ENCODE measurements at places on chromosomes 13 and 19. TPM values are rescaled to one million over a fixed set of nuclear protein-coding genes. Genes with fewer than 3 reads are reported as not detected.

CEACAM19 gene
- 0.59 TPM for total RNA-seq

ADGRE3 gene
- total RNA-seq, result not detected

ZNF570 gene
- 1.1 TPM for total RNA-seq

ZNF229 gene
- total RNA-seq, result 4.8 TPM

FFAR1 gene
- not detected for total RNA-seq

DDA1 gene
- total RNA-seq, result 15.3 TPM

PABPC3 gene
- not detected for total RNA-seq

DNA sequence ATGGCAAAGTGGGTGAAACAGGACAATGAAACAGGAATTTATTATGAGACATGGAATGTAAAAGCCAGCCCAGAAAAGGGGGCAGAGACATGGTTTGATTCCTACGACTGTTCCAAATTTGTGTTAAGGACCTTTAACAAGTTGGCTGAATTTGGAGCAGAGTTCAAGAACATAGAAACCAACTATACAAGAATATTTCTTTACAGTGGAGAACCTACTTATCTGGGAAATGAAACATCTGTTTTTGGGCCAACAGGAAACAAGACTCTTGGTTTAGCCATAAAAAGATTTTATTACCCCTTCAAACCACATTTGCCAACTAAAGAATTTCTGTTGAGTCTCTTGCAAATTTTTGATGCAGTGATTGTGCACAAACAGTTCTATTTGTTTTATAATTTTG, 8.6 kb downstream of the CLN5 start:
- no peak for DNase-seq

DNA sequence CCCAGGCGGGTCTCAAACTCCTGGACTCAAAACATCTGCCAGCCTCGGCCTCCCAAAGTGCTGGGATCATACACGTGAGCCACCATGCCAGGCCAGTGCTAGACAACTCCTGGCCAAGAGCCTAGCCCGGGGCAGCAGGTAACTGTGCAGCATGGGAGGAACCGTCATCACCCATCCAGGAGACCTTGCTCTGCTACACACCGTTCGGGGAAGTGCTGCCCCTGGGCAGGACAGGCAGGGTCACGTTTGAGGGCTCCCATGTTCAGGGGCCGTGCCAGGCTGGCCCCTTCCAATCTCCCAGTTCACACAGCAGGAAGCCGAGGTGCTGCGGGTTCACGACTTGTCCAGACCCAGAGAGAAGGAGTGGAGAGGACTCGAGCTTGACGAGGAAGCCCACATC, 35.1 kb downstream of the NAXD start:
- DNase-seq, result no peak

DNA sequence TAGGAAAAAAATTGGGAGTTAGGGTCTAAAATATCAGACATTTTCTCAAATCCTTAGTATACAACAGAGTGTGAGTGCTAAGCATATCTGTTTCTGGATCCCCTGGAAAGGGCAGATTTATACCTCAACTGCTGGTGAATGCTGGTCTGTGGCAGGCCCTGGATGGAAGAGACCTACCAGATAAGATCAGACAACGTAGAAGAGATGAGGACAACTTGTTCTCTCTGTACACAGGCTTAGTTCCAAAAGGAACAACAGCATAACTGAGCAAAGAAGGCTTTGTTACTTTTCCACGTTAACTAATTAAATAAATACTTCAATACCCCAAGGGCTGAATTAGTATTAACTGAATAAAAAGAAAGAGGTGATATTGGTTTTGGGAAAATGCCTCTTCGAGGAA, 1277.3 kb downstream of the SLITRK5 start:
- DNase-seq, result no peak

- no peak for DNase-seq
These were observed 42.9 kb downstream of the GGACT start for GRCh38 chr13:100545684-100546061.

GRCh38 chr13:28494778-28495537, at the start of gene FLT1:
TSS of gene FLT1 (minus strand) at chr13:28495128. CDS start at chr13:28494843, 285 bp downstream.
- no peak for DNase-seq

DNA sequence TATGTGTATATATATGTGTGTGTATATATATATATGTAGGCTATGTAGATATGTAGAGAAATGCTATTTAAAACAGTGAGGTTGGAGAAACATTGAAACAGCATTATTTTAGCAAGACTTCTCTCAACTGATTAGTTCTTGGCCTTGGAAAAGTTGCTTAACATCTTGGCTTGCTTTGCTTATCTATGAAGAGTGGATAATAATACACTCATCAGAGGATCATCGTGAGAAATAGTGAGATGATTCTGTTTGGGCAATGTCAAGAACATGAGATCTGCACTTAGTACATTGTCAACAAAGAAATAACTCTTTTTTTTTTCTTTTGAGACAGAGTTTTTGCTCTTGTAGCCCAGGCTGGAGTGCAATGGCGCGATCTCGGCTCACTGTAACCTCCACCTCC, 128.3 kb downstream of the KLF5 start:
- no peak for DNase-seq

DNA sequence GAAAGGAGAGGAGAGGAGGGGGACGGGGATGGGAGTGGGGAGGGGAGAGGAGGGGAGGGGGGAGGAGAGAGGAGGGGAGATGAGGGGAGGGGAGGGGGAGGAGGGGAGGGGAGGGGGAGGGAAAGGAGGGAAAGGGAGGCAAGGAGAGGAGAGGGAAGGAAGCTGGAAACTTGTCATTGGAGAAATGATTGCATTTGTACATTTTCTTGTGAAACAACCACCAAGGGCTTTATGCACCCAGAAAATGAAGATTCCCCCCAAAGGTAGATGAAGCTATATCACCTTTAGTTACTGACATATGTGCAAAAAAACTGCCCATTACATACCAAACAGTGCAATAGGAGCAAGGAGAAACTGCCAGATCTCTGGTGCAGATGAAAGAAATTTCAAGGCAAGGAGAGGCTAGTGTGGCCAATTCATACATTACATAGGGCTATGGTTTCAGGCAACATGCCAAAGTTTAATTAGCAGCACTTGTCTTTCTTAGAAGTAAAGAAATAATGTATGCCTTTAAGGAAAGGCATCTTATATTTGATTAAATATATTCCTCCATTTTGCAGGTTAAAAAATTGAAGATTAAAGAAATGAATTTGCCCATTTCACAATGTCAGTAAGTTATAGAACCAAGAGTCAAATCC, 49.5 kb upstream of the STK24 start:
- no peak for DNase-seq

- DNase-seq, result no peak
These were observed at the start of gene TSSK6 for GRCh38 chr19:19514881-19515641. TSS of gene TSSK6 (minus strand) at chr19:19515548. CDS start at chr19:19515427, 121 bp downstream.

DNA sequence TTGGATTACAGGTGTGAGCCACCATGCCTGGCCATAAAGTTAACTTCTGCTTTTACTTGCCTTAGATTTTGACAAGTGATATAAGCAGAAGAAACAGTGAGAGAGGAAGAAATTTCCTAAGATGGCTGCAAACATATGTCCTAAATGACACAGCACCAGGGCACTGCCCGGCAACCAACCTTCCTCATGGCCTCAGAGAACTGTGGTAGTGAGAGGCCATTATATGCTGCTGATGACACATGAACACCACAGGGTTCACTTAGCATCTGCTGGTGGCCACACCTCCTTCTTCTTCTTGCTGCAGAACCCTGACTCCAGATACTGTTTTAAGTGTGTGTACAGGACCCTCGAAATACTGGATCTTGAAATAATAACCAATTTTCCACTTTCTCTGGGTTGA, 88.2 kb downstream of the KCTD12 start:
- no peak for DNase-seq

DNA sequence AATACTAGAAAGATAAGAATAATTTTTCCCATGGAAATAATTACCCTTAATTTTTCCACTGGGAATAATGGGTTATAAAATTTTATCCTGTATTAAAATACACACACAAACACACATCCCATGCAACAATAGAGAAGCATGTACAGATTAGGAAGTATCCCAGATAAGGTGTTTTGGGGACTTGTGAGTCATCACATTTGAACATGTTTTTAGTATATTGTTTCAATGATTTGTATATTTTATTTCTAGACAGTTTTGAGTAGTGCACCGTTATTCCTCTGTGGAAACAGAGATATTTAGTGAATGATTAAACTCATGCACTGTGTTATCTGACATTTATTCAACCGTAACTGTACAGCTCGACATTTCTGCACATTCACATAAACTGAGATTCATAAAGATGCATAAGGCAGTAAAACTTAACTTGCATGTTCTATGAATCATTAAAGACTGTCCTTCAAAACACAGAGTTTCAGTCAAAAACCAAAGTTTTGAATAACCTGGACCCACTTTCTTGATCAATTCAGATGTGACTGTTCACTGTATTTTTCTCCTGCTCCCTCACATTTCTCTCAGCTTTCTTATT, 30.1 kb downstream of the KLF12 start:
- DNase-seq, result no peak

DNA sequence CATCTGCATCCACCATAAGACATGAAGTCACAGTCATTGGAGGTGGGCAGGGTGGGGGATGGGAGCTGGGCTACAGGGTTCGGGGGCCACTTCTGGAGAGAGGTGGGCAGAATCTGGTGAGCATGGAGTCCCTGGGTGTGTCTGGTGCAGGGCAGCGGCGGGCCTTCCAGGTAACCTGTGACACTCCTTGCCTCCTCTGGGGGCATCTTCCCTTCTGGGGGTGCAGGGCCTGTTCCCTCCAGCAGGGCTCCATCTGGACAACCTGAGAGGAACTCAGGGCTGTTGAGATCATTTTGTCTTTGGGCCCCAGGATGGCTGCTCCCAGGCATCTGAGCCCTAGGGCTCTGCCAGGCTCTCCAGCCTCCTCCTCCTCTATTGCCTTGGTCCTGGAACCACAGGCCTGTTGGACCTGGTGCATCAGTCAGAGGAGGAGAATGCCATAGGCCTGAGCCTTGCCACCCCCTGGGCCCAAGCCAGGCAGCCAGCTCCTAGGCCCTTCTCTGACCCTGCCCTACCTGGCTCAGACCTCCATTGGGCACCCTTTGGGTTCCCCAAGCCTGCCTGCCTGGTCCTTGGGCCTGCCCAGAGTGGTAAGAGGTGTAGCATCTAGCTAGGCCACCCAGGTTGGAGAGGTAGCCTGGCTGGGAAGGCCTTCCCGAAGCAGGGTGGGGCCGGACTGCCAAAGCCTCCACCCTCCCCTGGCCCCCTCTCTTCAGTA, 13.4 kb downstream of the LYL1 start:
- DNase-seq, result no peak

GRCh38 chr19:35641515-35642151, at the start of gene ETV2:
TSS of gene ETV2 (plus strand) at chr19:35641745. CDS start at chr19:35642461, 716 bp downstream.
- DNase-seq, result no peak

GRCh38 chr13:61486496-61486895, 70.8 kb upstream of the PCDH20 start:
- DNase-seq, result no peak

- no peak for DNase-seq
These were observed at the start of gene ATG4D for GRCh38 chr19:10543420-10544241. TSS of gene ATG4D (plus strand) at chr19:10543904. CDS start at chr19:10544091, 187 bp downstream.

GRCh38 chr13:94825507-94825906, 113.2 kb upstream of the SOX21 start:
- no peak for DNase-seq

DNA sequence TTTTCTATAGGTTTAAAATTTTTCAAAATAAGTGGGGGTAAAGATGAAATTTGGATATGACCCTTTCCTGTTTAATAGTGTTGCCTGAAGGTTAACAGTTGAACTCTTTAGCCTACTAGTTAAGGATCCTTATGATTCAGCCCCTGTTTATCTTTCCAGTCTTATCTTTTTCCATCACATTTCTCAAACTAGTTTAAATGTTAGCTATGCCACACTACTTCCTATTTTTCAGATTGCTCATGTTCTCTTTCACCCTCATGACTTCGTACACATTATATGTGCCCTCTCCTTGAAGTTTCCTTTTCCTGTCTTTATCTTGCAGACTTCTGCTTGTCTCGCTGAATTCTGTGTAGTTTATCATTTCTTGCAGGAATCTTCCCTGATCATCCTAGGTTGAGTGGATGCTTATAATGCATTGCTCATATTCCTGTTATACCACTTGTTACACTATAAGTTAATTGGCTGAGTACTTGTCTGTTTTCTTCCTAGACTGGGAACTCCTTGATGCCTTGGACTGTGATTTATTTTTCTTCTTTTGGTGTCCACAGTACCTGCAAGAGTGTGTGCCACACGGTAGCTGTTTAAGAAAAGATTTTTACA, 86.7 kb downstream of the FNDC3A start:
- DNase-seq, result no peak

GRCh38 chr19:4986471-4986891, 17.6 kb downstream of the KDM4B start:
- no peak for DNase-seq

- DNase-seq, result no peak
These were observed 418.3 kb downstream of the DIAPH3 start for GRCh38 chr13:59745392-59745788.

- no peak for DNase-seq
These were observed 170.8 kb downstream of the LHFPL6 start for GRCh38 chr13:39432196-39432595.

GRCh38 chr19:7663706-7664105, 5.1 kb upstream of the RETN start:
- DNase-seq, result no peak

DNA sequence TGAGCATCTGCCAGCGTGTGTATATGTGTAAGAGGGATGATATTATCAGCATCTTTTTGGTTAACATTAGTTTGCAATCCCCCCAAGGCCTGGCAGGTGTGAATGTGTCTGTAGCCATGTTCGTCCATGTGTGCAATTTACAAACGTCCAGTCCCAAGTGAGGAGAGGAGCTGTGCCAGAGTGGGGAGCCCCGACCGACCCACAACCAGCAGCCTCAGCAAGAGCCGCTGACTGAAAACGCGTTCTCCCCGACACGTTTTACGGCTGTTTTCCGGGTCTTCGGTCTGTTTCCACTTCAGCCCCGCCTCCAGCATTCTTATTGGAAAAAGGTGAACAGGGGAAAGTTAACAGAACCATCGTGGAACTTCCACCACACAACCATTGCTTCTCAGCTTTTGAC, 119.1 kb upstream of the SOX1 start:
- no peak for DNase-seq

DNA sequence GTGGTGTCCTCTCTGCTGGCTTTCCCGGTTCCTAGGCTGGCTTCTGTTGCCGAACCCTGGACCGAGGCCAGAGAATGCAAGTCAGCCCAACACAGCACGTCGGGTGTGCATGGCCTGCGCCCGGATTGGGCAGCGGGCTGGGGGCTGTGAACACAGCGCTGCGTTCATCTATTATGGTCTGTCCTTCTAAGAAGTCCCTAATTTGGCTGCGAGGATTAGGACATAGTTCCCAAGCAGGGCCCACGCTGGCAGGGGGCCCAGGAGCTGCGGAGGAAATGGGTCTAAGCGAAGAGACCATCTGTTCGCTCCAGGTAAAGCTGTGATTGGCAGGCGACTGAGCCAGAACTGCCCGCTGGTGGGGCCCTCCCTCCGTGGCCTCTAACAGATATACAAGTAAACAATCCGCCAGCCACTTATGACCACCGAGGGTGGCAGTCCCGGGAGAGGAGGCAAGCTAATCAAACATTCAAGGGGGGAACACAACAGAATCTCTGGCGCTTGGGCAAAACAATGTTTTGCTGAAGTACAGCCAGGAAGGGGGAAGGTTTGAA, 6.0 kb downstream of the SYCE2 start:
- no peak for DNase-seq

DNA sequence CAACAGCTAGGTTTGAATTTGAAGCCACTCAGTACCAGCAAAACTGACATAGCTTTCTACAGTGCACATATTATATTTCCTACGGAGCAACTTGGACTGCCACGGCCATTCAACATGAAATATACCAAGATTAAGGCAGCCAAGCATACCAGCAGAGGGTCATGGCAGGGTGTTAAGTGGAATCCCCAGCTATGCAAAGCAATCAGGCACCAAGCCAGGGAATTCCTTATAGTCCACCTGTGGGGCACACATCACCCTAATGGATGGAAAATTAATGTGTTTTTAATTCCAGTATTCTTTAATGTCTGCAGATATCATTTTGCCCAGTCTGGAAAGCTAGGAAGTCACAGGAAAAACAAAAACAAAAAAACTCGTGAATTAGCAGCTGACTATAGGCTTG, 1190.3 kb downstream of the EFNB2 start:
- no peak for DNase-seq
